ENCODE measurements at places on chromosomes 3 and 15.

DNA sequence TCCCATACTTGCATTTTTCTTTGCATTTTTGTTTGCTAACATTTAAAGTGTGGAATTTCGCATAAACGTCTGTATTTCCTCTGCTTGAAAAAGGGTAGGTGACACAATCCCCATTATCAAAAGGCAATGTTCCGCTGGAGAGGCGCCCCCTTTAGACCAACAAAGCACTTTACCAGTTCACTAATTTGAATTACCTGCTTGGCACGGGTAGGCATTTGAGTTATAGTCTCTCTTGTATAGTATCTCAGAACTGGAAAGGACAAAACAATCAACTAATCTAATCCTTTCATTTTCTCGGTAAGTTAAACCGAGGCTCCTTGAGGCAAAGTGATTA, 775 bp upstream of the CCDC39 start:
- peaks cover 4% of the 10 kb centered on the region for H3K4me1 ChIP-seq
- peaks cover 5% of the 10 kb centered on the region for H3K27me3 ChIP-seq
- no peaks in the 10 kb centered on the region for H3K36me3 ChIP-seq
- DNase-seq: peak; percentile 55

DNA sequence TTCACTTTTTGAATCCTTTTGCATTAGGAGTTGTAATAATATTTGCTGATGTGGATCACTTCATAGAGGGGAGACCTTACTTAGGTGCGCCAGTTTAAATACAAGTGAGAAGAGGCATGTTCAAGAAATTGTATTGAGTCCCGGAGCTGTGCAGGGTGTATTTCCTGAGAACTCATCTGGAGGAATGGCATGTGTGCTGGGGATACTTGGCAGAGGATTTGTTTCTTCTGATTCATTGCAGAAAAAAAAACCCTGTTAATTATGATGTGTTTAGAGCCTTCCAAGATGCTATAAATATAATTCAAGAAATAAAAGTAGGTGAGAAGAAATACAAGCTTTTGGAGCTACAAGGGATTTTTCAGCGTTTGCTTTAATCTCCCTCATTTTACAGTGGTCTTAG, 97.6 kb downstream of the TPRG1 start:
- H3K27ac ChIP-seq: no peak overlapping the region
- no peaks in the 10 kb centered on the region for H3K36me3 ChIP-seq
- no peak overlapping the region for H3K4me3 ChIP-seq

DNA sequence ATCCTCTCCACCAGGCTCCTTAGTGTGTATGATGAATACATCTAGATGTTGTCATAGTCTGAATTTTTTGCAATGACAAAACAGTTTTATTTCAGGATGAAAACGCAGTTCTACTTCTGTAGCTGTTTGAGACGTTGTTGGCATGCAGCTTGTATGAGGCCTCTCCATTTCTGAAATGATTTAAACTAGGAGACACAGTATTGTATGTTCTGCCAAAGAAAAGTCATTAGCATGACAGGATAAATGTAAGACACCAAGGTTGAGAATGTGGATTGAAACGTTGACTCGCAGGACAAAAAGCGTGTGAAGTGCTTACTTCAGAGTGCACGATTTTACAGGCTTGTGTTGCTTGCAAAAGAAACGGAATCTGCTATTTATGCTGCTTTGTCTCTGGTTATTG, 35.3 kb downstream of the ABHD17C start:
- no peak overlapping the region for H3K4me3 ChIP-seq
- H3K36me3 ChIP-seq: no peaks in the 10 kb centered on the region
- no peak for DNase-seq
- H3K27me3 ChIP-seq: no peaks in the 10 kb centered on the region

DNA sequence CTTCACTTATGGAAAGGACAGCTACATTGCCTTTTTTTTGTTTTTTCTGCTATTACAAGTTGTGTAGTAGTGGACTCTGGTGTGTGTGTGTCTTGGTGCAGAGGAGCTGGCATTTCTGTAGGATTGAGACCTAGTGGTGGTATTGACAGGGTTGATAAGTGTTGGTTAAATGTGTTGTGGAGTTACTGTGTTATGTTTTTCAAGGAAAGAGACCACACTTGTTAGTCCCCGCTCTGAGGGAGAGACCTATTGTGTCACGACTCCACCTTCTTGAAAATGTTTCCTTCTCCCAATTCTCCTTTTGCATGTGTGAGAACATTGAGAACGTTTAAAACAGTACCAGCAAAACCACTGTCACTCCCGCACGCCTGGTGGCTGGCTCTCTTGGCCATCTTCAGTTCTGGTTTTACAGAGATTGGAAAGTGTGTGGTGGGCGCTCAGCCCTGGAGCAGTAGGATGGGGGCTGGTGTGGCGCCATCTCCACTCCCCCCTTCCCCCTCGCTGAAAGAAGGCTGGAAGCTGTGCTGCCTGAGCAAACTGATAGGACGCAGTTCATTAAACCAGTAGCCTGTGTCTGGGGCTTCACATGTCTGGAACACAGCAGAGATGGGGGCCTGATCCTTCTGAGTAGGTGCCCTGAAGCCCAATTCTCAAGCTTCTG, 5.5 kb downstream of the KLF13 start:
- peaks cover 11% of the 10 kb centered on the region for H3K27me3 ChIP-seq
- H3K27ac ChIP-seq: no peak overlapping the region
- no peaks in the 10 kb centered on the region for H3K36me3 ChIP-seq

- peaks cover under 1% of the 10 kb centered on the region for H3K36me3 ChIP-seq
- H3K4me1 ChIP-seq: no peaks in the 10 kb centered on the region
- no peak overlapping the region for H3K4me3 ChIP-seq
- H3K27ac ChIP-seq: no peak overlapping the region
- DNase-seq: no peak
- H3K27me3 ChIP-seq: no peaks in the 10 kb centered on the region
These were observed 395.2 kb upstream of the TPM1 start for GRCh38 chr15:62647202-62647842.

GRCh38 chr3:54321520-54321919, 199.2 kb downstream of the CACNA2D3 start:
- H3K36me3 ChIP-seq: no peaks in the 10 kb centered on the region
- no peak for DNase-seq
- H3K27ac ChIP-seq: no peak overlapping the region
- H3K27me3 ChIP-seq: peaks cover 1% of the 10 kb centered on the region
- H3K4me3 ChIP-seq: no peak overlapping the region

GRCh38 chr3:30289324-30289723, 317.1 kb upstream of the TGFBR2 start:
- H3K4me3 ChIP-seq: no peak overlapping the region
- H3K27me3 ChIP-seq: no peaks in the 10 kb centered on the region
- peak overlapping the region; percentile 62 for H3K27ac ChIP-seq

GRCh38 chr3:120033596-120033995, 60.7 kb downstream of the GSK3B start:
- H3K27me3 ChIP-seq: peaks cover 1% of the 10 kb centered on the region
- H3K27ac ChIP-seq: no peak overlapping the region
- peaks cover 1% of the 10 kb centered on the region for H3K36me3 ChIP-seq
- peaks cover 18% of the 10 kb centered on the region for H3K4me1 ChIP-seq
- H3K4me3 ChIP-seq: no peak overlapping the region

GRCh38 chr3:99981138-99981537, 133.2 kb downstream of the FILIP1L start:
- DNase-seq: no peak
- no peaks in the 10 kb centered on the region for H3K4me1 ChIP-seq
- no peaks in the 10 kb centered on the region for H3K36me3 ChIP-seq
- no peak overlapping the region for H3K27ac ChIP-seq

DNA sequence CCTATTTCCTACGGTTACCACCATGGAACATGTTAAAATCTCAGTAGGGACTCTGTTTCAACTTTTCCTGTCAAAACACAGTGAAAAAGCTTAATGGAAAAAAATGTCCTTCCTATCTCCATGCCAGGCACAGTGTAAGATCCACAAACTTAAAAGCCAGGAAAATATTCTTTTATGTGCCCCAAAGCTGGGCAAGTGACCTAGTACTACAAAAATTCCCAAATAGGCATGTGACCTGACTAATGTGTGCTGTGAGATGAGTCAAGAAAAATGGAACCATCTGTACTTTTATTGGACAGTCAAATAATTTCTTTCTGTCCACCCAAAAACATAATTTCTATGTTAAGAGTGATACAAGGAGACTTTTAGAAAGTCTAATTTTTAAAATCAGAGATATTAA, 406.0 kb downstream of the ZBTB20 start:
- peak overlapping the region; percentile 66 for H3K27ac ChIP-seq
- no peaks in the 10 kb centered on the region for H3K36me3 ChIP-seq
- H3K4me3 ChIP-seq: peak overlapping the region; percentile 11
- DNase-seq: no peak
- H3K27me3 ChIP-seq: no peaks in the 10 kb centered on the region
- peaks cover 21% of the 10 kb centered on the region for H3K4me1 ChIP-seq

GRCh38 chr3:131193641-131194238, 167.1 kb downstream of the NEK11 start:
- no peaks in the 10 kb centered on the region for H3K36me3 ChIP-seq
- H3K27ac ChIP-seq: no peak overlapping the region
- H3K4me3 ChIP-seq: no peak overlapping the region
- H3K27me3 ChIP-seq: no peaks in the 10 kb centered on the region
- DNase-seq: no peak

DNA sequence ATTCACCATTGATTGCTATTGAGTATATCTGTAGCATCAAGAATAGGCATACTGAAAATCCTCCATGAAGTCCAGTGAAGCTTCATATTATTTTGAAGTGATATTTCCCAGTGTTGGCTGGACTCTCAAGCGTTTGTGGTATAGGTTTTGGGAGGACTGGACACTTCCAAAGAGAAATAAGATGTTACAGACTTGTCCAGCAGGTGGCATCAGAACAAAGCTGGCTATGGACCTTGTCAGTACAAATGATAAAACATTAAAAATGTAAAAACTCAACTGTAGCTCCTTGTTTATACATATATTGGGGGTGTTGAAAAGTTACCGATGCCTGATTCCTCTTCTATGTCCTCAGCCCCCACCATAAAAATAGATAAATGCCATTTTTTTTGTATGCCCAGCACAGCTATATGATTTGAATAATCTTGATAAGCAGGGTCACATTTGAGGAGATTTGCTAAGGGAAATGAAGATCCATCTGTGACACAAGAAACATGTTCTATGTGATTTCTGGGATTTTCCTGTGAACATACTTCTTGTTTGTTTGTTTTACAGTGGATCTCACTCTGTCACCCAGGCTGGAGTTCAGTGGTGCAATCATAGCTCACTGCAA, 54.5 kb upstream of the GOLGA6B start:
- H3K27ac ChIP-seq: no peak overlapping the region
- peaks cover 2% of the 10 kb centered on the region for H3K27me3 ChIP-seq
- peak; percentile 62 for DNase-seq
- no peaks in the 10 kb centered on the region for H3K36me3 ChIP-seq
- H3K4me3 ChIP-seq: no peak overlapping the region
- H3K4me1 ChIP-seq: peaks cover 2% of the 10 kb centered on the region

GRCh38 chr3:73046195-73046594, 15.3 kb upstream of the EBLN2 start:
- H3K27ac ChIP-seq: peak overlapping the region; percentile 36
- no peak overlapping the region for H3K4me3 ChIP-seq
- DNase-seq: no peak
- peaks cover 11% of the 10 kb centered on the region for H3K4me1 ChIP-seq

- no peak overlapping the region for H3K4me3 ChIP-seq
- H3K27ac ChIP-seq: no peak overlapping the region
- no peak for DNase-seq
- H3K27me3 ChIP-seq: peaks cover 7% of the 10 kb centered on the region
- peaks cover 21% of the 10 kb centered on the region for H3K4me1 ChIP-seq
- H3K36me3 ChIP-seq: no peaks in the 10 kb centered on the region
These were observed 3.8 kb upstream of the CEMIP start for GRCh38 chr15:80775338-80775737.

DNA sequence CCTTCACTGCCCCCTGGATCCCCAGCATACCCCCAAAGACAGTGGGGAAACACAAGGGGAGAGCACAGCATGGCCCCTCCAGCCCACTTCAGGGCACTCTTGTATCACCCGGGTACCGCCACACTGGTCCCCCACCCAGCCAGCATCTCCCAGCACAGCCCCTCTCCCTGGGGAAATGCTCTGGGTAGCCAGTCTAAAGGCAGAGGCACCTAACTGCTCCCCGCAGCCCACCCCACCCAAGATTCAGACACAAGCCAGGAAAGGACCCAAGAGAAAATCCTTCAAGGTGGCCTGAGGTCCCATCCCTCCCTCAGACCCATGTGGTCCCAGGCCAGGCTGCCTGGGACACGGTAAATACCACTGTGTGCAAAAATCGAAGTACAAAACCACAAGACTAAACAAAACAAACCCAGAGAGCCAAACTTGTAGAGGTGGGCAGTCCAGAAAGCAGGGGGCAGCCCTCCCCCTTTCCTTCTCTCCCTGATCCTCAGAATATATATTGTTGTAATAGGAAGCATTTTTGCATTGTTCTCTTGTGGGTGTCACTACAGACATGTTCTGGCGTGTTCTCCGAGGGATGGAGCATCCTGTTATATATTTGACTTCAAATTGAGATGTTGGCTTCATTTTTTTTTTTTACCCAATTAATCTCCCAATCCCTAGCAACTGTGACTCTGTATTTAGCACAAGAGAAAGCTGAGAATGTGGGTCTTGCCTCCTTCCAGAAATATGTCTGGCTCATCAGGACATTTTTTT, 51.7 kb downstream of the GRIP2 start:
- H3K36me3 ChIP-seq: peaks cover 25% of the 10 kb centered on the region
- H3K4me3 ChIP-seq: no peak overlapping the region
- H3K27ac ChIP-seq: no peak overlapping the region
- H3K27me3 ChIP-seq: peaks cover 8% of the 10 kb centered on the region

GRCh38 chr3:56087451-56088053, 380.7 kb downstream of the ERC2 start:
- DNase-seq: no peak
- H3K4me1 ChIP-seq: peaks cover 5% of the 10 kb centered on the region
- no peaks in the 10 kb centered on the region for H3K27me3 ChIP-seq
- H3K27ac ChIP-seq: no peak overlapping the region

GRCh38 chr3:149424918-149425317, 47.5 kb upstream of the TM4SF1 start:
- peaks cover 11% of the 10 kb centered on the region for H3K4me1 ChIP-seq
- H3K36me3 ChIP-seq: no peaks in the 10 kb centered on the region
- peaks cover 2% of the 10 kb centered on the region for H3K27me3 ChIP-seq
- no peak for DNase-seq
- no peak overlapping the region for H3K4me3 ChIP-seq

DNA sequence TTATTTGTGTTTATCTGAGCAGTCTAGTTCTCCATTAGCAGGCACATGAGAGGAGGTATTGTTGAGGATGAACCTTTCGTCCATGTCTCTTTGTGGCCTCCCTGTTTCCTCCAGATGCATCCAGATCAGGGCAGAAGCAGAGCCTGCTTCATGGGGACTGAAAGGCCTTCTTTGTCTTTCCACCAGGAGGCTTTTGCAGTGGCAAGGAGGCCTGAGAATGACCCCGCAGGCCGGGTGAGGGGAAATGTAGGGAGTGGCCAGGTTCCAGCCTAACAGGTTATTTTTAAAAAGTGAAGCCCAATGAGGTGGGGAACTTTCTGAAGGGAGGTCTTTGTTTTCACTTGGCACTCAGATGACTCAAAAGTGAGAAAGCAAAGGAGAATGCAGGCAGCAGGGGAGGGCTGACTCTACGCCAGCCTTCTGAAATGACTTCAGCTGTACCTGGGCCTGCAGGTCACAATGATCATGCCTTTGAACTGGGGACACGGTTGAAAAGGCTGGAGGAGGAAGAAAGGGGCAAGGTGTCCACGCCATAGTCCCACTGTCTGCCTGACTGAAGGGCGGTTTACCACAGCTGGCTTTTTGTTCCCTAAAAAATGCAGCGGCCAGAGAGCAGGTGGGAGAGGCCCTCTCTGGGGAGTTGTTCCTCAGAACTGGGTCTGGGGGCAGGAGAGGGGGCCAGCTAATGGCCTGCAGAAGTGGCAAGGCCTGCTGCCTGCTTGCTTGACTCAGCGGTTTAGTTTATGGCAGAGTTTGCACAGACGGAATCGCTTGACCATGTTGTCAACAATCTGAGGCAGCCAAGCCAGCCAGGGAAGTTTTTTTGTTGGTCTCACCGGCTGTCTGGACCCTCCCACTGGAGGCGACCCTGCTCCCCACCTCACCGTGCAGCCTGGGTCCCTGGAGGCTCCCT, 28.7 kb downstream of the CMTM7 start:
- H3K36me3 ChIP-seq: peaks cover 5% of the 10 kb centered on the region
- H3K27me3 ChIP-seq: peaks cover 7% of the 10 kb centered on the region
- peaks cover 36% of the 10 kb centered on the region for H3K4me1 ChIP-seq
- peak overlapping the region; percentile 33 for H3K27ac ChIP-seq
